ENCODE measurements at places on chromosomes 5 and 9.

- DNase-seq: no peak
Observed at GRCh38 chr5:171776770-171777759, 8.6 kb upstream of the SMIM23 start.

DNA sequence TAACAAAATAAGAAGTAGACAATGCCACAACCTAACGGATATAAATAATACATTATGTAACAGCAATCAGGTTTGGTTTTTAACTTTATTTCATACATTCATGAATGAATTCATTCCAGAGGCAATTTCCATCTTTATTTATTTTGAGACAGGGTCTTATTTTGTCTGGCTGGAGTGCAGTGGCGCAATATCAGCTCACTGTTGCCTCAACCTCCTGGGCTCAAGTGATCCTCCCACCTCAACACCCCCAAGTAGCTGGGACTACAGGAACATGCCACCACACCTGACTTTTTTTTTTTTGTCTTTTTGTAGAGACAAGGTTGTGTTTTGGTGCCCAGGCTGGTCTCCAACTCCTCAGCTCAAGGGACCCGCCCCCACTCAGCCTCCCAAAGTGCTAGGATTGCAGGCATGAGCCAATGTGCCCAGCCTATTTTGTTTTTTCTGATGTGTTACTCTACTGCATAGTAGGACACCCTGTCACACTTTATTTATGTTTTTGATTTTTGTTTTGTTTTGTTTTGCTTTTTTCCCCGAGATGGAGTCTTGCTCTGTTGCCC, 26.3 kb upstream of the C5orf24 start:
- DNase-seq: no peak

GRCh38 chr5:148998174-148998797, 64.6 kb downstream of the SH3TC2 start:
- peak; percentile 40 for DNase-seq

DNA sequence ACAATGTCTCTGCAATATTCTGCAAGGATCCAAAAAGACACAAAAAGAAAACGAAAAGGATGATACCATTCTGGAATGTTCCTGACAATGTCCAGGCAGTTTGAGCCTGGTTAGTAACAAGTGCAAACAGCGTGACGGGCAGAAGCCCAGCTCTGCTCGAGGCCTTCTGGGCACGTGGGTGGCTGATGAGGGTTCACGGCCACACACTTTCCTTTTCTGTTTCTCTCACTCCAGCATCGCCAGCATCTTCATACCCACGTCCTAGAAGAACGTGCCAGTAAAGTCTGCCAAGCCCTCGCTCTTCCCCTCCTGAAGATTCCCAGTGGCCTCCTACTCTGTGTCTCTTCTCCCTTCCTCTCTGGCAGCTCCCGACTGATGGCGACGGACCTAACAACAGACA, 36.7 kb downstream of the COL23A1 start:
- no peak for DNase-seq

- DNase-seq: no peak
Observed at GRCh38 chr5:107464876-107465275, 205.9 kb downstream of the EFNA5 start.

DNA sequence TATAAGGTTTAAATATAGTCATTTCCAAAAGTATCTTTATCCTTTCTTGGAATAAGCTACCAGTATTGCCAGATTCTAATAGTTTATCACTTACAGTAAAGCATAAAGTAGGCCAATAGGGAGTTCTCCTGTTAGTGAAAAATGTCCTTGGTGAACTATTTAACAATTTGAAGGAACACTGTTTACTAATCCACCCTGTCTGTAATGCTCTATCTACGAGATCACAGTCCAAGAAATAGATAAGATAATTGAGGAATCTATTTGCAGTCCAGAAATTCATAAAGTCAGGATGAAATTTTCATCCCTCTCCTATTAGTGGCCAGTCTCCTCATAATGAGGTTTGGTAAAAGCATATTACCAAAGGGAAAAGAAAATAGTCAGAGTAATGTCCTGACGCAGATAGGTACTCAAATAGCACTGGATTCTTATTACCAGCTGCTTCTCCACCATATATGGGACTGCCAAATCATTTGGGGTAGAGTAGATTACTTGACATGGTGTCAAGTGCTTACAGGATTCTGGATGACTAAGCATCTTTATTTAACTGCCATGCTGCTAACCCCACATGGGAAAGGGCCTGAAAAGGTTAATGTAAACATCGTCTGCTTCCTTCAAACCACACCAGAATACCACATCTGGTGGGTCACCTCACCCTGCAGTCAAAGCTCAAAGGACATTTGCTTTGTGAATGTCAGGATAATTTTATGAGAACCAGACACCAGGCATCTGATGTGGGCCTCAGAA, 808.1 kb downstream of the EFNA5 start:
- no peak for DNase-seq

DNA sequence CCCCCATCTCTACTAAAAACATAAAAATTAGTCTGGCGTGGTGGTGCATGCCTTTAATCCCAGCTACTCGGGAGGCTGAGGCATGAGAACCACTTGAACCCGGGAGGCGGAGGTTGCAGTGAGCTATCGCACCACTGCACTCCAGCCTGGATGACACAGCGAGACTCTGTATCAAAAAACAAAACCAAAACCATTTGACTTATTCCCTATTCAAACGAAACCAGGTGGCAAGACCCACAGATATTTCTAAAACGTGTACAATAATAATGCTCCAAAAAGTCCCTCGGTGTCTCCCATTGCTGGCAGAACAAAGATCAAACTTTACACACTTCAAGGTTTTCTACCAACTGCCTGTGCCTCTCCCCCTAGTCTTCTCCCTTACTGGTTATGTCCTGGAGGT, 29.8 kb downstream of the HMGCR start:
- DNase-seq: no peak

DNA sequence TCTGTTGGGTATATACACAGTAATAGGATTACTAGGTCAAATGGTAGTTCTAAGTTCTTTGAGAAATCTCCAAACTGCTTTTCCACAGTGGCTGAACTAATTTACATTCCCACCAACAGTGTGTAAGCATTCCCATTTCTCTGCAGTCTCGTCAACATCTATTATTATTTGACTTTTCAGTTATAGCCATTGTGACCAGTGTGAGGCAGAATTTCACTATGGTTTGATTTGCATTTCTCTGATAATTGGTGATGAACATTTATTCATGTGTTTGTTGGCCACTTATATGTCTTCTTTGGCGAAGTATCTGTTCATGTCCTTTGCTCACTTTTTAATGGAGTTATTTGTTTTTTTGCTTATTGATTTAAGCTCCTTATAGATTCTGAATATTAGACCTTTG, 596.2 kb upstream of the DAB2 start:
- DNase-seq: no peak

DNA sequence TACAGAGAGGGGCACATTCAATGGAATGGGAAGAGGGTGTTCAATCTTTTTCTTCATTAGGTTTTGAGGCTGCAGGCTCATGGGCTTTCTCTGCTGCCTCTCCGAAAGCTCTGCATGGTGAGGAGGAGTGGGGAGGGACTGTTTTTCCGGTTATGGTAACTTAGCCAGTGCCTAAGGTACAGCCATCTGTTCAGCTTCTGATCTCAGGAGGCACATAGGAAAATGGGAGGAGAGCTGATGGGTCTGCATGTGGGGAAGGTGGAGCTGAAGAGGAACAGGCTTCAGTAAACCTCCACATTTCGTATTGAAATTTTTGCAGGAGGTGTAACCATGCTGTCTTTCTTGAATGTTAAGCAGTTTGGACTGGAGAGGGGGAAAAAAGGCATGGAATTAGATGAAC, 1020.4 kb upstream of the WWC1 start:
- DNase-seq: no peak

GRCh38 chr5:158172005-158172404, 313.1 kb upstream of the CLINT1 start:
- DNase-seq: no peak

- DNase-seq: no peak
Observed at GRCh38 chr9:126326228-126327005, at the start of gene MVB12B. Gene MVB12B, plus strand, starts transcription at chr9:126326829. Its CDS starts 101 bp downstream, at chr9:126326930.

- DNase-seq: no peak
Observed at GRCh38 chr5:140869555-140869886, 764 bp downstream of the PCDHA11 start.

GRCh38 chr5:82873452-82873851, 203.7 kb downstream of the TMEM167A start:
- no peak for DNase-seq

- DNase-seq: no peak
Observed at GRCh38 chr9:116275418-116276195, 122.0 kb downstream of the PAPPA start.

DNA sequence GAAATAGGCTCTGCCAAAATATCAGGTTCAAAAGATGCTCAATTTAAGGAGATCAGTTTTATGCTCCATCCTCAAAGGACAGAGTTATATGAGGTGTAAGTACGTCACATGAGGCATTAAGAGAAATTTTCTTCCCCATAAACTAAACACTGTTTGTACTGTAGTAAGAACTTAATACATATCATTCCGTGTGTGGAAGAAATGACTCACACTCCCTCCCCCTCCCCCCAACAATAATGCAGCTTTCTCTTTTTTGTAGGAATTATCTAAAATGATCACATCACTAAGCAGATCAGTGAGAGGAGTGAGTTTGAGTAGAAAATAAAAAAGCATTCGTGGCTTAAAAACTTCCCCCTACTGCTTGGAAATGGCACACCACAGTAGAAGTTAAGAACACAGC, 2.2 kb downstream of the CDH12 start:
- DNase-seq: no peak

DNA sequence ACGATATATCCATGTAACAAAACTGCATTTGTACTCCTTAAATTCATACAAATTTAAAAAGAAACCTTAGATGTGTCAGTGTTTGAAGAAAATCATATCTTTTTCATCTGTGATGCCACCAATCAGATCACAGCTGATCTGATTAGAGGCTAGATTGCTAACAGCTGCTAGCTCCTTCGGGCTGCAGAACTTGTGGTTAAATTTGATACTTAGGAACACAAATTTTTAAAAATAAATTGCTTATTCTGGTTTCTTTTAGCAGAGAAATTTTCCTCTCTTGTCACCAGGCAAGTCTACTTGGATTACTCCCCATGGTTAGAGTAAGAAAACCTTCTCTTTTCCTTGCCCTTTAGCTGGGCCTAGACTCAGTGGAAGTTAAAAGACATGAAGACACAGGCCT, 94.6 kb upstream of the RANBP6 start:
- no peak for DNase-seq

GRCh38 chr9:35001803-35002502, 12.4 kb downstream of the DNAJB5 start:
- DNase-seq: no peak

GRCh38 chr9:134682026-134682425, 40.4 kb downstream of the COL5A1 start:
- no peak for DNase-seq

DNA sequence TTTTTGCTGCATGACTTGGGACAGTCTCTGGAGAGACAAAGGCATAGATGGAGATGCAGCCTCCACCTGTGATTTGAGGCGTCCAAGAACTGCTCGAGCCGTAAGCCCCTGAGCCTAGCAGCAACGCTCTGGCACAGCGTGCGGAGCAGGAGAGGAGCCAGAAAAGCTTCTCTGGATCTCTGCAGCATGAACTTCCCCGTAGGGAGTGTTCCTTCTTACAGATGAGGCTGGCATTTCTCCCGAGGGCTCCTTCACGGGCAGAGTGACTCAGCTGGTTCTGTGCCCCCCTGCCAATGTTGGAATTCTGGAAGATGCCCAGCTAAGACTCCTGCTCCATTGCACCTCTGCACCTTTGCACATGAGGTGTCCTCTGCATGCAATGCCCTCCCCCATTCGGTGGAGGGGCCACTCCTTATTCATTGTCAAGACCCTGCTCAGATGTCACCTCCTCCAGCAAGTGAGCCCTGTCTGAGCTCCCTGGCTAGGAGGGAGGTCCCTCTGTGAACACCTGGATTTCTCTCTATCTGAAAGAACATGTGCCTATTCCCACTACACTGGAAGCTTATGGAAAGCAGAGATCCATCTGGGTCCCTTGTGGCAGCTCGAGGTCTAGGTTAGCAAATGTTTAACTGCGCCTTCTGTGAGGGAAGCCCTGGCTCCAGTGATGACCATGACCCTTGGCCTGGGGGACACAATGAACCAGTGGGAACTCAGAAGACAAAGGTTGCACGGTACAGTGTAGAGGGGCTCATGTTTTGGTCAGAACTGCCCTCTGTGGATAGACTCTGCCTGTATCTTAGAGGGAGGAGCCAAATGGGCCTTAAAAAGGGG, 39.6 kb downstream of the SH3PXD2B start:
- no peak for DNase-seq

DNA sequence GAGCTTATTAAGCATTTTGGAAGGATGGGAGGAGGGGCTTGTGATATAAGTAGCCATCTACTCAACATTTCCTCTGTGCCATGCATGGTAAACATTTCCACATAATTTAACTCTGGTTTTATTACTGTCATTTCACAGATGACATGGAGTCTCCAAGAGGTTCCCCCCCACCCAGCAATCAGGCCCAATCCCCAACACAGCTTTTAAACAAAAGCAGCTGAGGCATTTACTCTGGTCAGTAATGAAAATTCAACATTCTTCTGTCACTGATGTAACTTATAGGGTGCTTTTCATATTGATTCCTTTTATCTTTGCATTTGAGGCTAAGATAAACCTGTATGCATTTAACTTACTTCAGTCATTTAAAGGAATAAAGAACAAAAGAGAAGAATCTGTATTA, 128.1 kb downstream of the COL23A1 start:
- no peak for DNase-seq

GRCh38 chr5:873328-873727, 19.3 kb downstream of the BRD9 start:
- no peak for DNase-seq

DNA sequence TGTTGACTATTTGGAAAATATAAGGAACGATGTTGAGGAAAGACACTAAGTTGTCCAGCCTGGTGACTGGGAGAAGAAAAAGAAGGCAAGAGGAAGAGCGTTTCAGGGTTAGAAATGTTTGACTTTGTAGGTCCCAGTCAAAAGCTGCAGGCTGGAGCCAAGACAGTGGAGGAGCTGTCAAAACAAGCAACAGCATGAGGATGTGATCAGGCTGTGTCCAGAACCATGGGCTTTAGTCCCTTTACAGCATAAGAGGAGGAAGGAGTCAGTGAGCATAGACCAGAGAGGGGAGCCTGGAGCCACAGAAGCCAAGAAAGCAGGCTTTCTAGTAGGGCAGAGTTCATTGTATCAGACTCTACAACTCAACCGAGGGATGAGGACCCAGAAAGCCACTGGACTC, 658.5 kb downstream of the BNC2 start:
- no peak for DNase-seq

DNA sequence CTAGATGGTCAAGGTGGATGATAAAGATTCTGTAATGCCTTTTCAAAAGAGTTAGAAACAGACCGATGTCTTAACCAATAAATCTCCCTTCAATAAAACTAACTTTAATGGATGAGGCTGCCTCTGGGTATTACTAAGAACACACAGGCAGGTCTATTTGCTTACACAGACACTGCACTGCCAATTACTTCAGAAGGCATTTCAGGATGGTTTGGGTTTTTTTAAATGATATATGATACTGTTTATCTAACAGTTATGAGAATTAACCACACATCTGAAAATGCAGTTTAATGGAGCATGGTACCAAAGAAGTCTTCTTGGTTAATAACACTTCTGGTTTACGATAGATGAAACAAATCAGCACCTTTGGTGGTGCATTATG, 367.9 kb upstream of the GRAMD2B start:
- DNase-seq: peak; percentile 49

GRCh38 chr9:83153030-83153429, 90.1 kb upstream of the RASEF start:
- DNase-seq: no peak

All from COR-L47 (cell line).